ENCODE measurements at places on chromosomes 5 and 9.

- DNase-seq = no peak
Measured at GRCh38 chr5:81239613-81240012, 6.5 kb downstream of the CKMT2 start.

- no peak for DNase-seq
Measured at GRCh38 chr5:89703817-89704216, 705.7 kb downstream of the CETN3 start.

GRCh38 chr5:129199308-129199707, 104.8 kb downstream of the ISOC1 start:
- DNase-seq = no peak

DNA sequence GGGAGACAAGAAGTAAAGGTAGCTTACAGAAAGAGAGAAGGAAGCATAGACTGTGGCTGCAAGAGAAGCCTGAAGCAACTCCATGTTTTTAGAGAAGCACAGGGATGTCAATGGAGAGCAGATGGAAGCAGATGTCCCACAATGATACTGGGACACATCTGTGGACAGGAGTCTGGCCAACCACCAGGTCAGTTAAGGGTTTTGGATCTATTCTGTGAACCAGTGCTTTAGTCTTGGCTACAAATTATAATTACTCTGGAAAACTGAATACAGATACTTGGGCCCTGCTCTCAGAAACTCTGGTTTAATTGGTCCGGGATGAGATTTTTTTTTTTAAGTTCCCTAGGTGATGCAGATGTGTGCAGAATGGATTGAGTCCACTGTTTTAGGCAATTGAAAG, 592.8 kb downstream of the CSNK1G3 start:
- DNase-seq = no peak

DNA sequence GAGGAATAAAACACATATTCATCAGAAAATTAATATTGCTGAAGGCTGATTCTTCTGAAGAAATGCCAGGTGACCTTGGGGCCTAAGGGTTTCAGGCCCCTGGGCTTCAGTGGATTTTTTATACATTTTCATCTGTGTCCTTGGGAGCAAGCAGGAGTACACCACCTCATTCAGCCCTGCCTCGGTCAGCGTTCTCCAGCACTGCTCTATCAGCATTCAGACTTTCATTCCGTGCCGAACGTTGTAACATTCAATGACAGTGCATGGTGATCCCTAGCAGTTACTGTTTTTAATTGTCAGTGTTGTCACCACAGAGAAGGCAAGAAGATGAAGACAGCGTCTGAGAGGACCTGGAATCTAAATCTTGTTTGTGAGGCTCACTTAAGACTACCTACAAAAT, 490.4 kb downstream of the DNAH5 start:
- DNase-seq = no peak

DNA sequence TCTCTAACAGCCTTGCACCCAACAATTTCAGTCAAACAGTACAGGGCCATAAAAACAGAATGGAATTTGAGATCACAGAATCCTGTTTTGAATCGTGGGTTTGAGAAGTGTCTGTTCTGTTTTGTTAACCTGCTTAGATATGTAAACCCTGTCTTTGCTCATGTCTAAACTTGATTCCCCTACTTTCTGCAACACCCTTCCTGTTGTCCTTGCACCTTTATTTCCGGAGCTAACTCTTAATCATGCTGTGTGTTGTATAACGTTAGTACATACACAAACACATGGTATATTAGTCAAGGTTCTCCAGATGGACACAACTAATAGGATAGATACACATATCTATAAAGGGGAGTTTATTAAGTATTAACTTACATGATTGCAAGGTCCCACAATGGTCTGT, 2229.2 kb upstream of the C9orf72 start:
- DNase-seq = no peak

DNA sequence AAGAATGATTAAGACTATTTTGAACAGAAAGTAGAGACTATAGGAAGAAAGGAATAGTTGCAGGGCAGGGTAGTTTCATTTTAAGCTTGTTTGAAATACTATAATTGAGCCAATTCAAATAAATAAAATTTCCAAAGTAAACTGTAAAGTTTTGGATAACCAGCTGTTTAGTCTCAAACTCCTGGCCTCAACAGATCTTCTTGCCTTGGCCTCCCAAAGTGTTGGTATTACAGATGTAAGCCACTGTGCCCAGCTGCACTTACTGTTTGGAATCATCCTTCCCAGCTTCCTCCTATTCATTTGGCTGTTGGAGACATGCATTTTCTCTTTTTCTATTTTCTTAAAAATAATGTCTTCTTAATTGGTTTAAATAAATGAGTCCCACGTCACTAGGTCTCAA, 231.0 kb downstream of the NNT start:
- DNase-seq = no peak

- no peak for DNase-seq
Measured at GRCh38 chr5:130974021-130974683, 190.9 kb downstream of the HINT1 start.

DNA sequence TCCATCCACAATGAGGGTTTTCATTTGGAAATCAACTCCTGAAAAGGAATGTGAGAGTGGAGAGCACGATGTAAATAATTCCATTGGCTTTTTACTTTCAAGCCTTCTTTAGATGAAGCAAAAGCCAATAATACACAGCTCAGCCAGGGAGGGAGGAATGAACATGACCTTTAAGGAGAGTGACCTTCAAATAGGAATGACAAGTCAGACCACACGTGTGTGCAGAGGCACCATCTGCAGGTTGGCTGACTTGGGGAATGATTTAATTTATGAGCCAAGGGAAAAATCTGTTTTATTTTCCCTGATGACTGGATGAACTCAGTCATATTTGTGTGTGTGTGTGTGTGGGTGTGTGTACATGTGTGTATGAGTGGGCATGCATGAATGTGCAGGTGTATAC, 64.5 kb downstream of the RASEF start:
- DNase-seq = no peak

DNA sequence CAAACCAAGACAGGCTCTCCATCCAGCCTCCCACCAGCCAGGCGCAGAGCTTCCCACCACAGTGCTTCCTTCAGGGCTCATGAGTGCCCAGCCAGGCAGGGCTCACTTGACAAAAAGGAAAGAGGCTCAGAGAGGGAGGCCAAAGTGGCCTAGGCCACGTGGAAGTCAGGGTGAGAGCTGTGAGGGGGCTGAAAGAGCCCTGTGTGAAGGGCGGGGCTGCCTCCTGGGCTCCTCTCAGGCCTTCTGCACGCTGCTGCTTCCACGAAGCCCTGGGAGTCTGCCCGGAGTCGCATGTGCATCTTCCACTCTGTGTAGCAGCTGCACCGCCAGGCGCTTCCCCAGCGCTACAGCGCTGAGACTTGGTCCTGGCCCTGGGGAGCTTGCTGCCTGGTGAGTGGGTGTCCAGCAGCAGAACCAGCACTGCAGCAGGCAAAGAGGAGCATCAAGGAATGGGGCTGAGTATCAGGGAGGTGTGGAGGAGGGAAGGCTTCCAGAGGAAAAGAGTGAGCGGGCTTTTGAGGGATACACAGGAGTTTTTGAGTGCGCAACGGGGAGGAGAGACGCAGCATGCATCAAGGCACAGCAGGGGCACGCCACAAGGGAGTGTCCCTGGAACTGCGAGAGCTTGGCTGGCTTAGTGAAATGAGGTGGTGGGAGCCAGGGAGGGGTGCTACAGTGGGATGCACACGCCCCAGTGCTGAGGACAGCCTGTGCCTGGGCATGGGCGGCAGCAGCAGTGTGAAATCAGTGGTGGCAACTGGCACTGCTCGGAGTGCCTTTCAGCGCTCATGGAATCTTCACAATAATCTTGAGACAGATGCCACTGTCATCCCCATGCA, 178.0 kb downstream of the GAPVD1 start:
- no peak for DNase-seq

DNA sequence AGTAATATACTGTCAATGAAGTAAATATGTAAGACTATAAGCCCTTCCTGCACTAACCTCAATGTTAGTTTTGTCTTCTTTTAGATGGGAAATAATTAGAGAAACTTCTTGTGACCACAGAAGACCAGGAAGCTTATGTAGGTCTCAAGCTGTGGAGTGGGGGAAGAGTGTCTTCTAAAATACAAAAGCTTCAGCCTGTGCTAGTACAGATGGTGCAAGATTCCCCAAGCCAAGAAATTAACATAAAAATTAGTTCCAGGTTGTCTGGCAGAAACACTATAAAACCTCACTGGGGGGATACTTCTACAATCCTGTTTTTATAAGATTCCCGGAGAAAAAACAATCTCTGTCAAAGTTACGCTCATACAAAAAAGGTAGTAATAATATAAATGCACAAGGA, 103.6 kb downstream of the FNBP1 start:
- DNase-seq = no peak

GRCh38 chr5:1543398-1544293, 19.9 kb upstream of the LPCAT1 start:
- DNase-seq = no peak

GRCh38 chr5:108615216-108615615, 132.5 kb upstream of the FER start:
- no peak for DNase-seq

GRCh38 chr5:36584009-36584875, 22.2 kb upstream of the SLC1A3 start:
- no peak for DNase-seq

DNA sequence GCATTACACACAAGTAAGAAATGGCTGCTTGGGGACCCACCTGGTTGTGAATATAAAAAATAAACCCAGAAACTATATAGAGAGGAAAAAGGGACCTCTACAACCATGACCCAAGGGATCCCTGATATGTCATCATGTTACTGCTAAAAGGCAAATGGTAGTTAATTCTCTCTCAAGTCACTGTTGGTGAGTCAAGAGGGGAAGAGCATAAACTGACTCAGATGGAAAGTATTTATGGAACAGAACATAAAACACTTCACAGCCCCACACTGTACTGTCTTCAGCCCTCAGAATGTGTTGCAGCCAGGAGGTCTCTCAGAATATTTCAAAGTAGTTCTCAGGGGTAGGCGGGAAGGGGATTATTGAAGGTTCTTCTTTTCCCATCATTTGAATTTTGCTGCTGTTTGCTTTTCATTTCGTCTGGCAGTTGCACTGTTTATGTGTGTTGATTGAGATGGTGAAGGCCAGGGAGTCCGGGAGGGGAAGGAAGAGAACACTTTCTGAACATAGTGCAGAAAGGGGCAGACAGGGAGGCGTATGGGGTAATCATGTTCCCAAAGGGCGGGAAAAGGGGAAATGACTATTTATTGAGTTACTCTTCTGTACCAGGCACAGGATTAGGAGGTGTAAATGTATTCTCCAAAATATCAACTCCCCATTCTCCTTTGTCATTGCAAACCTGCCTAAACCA, 85.5 kb downstream of the TEK start:
- no peak for DNase-seq

GRCh38 chr5:147957901-147958300, 51.6 kb upstream of the C5orf46 start:
- DNase-seq = no peak

All from T-cell (primary cell).